ENCODE measurements at places on chromosomes 13 and 19.

- no peak for DNase-seq
Observed at GRCh38 chr19:47372603-47373002, 23.5 kb downstream of the DHX34 start.

- DNase-seq, result peak; percentile 63
Observed at GRCh38 chr13:93151277-93151676, 75.3 kb upstream of the GPC6 start.

GRCh38 chr13:97224544-97225300 is 2.6 kb downstream of the MBNL2 start:
- peak; percentile 69 for DNase-seq

- DNase-seq, result no peak
Observed at GRCh38 chr19:3095441-3096191, 1.5 kb downstream of the GNA11 start.

DNA sequence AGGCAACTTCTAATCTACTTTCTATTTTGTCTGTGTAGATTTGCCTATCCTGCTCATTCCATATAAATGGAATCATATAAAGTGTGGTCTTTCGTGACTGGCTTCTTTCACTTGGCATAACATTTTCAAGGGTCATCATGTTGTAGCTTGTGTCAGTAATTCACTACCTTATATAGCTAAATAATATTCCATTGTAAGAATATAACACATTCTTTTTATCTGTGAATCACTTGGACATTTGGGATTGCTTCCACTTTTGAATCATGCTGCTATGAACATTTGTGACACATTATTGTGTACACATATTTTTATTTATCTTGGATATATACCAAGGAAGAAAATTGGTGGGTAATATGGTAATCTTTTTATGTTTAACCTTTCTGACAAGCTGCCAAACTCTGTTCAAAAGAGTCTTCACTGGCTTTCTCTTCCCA is 89.0 kb upstream of the CSNK1A1L start:
- DNase-seq, result peak; percentile 77

GRCh38 chr19:51252306-51253079 is 1.6 kb downstream of the SIGLECL1 start:
- no peak for DNase-seq

DNA sequence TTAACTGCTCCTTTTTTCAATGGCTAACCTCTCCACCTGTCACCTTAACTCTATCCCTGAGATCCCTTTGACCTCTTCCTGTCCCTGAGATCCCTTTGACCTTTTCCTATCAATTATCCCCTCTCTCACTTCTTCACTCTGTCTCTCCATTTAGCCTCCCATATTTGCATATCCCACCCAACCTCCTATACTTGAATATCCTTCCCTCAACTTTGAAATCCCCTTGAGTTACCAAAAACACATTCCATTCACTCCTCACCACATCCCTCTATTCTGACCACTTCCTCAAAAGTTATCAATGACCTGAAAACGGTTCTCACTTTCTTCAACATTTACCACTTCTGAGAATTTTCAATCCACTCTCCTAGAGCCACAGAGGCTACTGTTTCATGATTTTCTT is 3.0 kb downstream of the MYCBP2 start:
- DNase-seq, result no peak

Measured in brain microvascular endothelial cell (primary cell).